ENCODE measurements at places on chromosomes 13 and 19.

DNA sequence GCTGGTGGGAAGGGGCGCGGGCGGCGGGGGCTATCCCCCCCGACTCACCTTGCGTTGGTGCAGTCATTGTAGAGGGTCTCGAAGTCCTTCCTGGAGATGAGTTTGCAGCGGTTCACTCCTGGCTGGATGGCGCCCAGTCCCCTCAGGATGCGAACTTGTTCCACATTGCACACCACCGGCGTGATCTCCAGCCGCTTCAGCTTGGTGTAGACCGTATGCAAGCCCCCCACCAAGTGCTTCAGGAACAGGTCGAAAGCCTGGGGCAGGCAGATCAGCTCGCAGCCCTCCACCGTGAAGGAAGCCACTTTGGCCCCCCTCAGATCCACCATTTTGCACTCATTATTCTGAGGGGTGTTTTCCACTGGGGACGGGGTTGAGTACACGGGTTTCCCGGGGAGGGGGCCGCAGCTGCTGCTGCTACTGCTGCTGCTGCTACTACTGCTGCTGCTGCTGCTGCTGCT lies 1.1 kb downstream of the DACH1 start:
- DNase-seq: peak; percentile 13

GRCh38 chr19:4474514-4475022 lies 2.5 kb downstream of the HDGFL2 start:
- DNase-seq: peak; percentile 84

DNA sequence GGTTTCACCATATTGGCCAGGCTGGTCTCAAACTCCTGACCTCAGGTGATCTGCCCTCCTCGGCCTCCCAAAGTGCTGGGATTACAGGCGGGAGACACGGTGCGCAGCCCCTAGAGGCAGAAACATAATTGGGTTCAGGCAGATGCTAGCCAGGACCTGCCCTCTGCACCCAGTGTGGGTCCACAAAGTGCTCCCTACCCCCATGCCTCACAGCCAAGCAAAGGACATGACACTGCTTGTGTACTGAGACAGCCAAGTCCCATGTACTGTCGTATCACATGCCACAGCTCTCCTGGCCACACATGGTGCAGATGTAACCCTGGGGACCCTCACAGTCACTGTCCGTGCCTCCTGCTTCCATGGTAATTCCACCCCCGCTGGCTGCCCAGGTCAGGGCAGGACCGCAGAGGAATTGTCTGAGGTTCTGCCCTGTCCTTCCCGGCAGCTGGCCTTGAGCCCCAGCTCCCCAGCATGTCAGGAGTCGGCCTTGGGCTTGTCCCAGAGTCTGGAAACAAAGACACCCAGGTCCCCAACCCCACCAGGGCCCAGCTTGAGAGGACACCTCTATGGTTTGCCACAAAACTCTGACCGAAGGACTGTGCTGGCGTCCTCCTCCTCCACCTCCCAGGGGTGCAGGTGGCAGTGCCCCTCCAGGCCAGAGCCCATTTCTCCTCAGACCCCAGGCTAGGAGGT lies 7.6 kb downstream of the PRR36 start:
- DNase-seq: no peak

DNA sequence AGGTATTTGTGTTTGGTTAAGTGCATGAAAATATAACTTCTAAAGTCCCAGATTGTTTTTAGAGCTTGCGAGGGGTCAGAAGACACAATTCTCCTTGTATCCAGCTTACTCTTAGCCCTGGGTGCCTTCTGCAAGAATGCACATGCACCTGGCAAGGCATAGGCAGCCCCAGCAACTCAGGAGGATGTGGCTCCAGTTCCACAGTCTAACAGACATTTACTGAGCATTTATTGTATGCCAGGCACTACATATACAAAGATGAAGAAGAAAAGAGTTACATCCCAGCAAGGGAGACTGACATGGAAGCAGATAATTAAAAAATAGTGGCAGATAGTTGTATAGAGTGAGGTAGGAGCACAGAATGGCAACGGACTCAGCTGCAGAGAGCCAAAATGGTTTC lies 101.1 kb upstream of the FRY start:
- no peak for DNase-seq

DNA sequence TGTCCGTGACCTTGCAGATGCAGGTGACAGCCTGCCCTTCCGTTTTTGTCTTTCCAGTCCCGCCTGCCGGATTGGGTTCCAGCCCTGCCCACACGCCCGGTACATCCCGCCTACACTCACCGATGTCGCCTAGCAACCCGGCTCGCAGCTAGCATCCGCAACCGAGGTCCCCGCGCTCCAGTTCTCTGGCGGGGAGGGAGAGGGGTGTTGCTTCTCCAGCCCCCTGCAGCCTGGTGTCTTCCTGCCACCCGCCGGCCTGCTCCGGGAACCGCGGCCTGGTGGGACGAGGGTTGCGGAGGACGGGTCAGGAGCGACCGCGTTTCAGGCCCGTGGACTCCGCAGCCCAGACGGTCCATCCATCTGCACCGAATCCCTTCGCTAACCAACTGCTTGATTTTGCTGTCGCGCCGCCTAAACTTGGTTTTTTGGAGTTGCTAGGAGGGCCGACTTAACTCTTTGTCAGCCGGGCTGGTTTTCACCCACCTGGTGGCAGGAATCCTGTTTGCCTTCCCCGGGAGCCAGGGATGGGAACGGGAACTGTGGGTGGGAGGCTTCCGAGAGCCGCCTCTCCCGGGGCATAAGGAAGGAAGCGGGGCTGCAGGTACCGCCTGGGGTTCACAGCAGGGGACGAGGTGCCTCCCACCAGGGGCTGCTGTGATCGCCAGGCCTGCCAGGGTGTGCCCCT lies 15.4 kb upstream of the MATK start:
- DNase-seq: no peak

DNA sequence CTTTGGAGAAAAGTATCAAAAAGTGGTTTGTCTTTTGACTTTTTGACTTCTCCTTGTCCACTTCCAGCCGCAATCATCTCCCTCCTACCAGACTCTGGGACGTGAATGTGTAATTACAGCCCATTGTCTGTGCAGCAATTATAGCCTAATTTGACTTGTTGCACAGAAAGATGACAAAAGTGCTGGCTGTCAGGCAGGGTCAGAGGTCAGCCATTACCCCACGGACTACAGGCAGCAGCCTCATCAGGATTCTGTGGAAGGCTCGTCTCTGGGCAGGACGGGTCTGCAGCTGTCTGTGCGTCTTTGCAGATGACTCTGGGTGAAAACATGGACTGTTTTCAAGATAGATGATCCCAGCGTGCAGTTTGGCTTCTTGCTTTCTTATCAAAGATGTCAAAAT lies 102.2 kb upstream of the EDNRB start:
- DNase-seq: no peak

DNA sequence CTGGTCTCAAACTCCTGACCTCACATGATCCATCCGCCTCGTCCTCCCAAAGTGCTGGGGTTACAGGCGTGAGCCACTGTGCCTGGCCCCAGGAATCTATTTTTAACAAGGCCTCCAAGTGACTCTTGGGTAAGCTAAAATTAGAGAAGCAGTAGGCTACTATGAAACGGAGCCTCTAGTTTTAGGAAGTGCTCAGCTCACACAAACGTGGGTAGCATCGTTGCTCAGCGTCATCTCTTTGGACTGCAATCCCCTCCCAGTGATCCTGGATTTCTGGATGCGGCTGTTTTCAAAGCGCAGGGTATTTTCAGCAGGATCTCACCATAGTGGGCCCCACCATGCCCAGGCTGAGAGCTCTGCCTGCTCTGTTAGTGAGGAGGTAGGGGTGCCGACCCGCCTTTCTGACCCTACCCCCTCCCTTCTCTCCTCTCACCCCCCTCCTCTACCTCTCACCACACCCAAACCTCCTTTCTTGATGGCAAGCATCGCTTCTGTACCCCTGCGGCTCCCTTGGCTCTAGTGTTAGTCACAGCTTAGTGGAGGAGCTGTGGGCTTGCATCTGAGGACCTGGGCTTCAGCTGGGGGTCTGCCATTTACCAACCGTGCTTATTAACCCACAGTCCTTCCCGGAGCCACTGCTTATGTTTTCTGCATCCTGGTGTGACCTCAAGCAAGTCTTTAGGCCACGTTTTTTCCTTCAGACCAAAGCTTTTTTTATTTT lies 34.2 kb downstream of the GJA3 start:
- no peak for DNase-seq

DNA sequence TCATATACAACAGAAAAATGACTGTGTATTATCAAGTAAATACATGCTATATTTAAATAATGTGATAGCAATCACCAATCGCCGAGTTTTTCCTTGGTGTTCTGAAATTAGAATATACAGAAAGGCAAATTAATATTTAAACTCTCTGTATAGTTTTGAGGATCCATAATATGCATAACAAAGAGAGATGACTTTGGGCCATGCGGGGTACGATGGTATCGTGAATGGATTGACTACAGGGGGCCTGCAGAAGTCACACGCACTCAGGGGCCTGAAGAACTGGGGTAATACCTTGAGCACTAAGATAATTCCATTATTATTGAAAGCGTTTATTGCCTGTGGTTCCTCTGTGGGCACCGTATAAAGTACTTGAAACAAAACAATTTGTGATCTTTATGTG lies 314.0 kb downstream of the TEX29 start:
- DNase-seq: no peak

- peak; percentile 5 for DNase-seq
These were observed 1.7 kb downstream of the ATP13A1 start for GRCh38 chr19:19661675-19662251.

- DNase-seq: no peak
These were observed 28.3 kb upstream of the ZNF507 start for GRCh38 chr19:32317086-32317485.

DNA sequence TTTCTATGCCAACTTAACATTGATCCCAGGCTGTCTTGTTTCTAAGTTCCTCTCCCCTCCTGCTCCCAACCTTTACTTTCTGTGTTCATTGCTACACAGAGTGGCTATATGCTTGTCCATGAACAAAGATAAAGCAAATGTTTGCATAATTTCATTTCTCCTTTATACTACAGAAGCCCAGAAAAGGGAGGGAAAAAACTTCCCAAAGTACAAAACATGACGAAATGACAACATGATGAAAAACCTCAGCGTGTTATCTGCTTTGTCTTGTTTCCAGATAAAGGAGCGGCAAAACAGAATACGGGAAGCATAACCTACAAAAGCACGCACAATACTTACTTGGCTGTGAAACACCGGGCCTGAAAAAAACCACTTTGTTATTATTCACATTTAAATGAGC lies 336.8 kb downstream of the DNAJC15 start:
- no peak for DNase-seq

Data from AG08396 (cell line).